Melanocyte of skin (primary cell): ENCODE measurements at places on chromosomes 7 and 10. TPM values are rescaled to one million over a fixed set of nuclear protein-coding genes. Genes with fewer than 3 reads are reported as not detected.

Gene OGDHL
- total RNA-seq: under 0.01 TPM in 2 replicates

Gene INA
- total RNA-seq: under 0.01 and 0.36 TPM in 2 replicates

Gene CPEB3
- 1.0 and 2.2 TPM in 2 replicates for total RNA-seq

Gene COL17A1
- total RNA-seq: under 0.01 and 0.62 TPM in 2 replicates

Gene GJD4
- total RNA-seq: not detected in 2 replicates

Gene ANKRD30A
- total RNA-seq: not detected in 2 replicates

Gene DLX5
- not detected in 2 replicates for total RNA-seq

Gene SPDYE8
- not detected in 2 replicates for total RNA-seq

Gene AKR1C8
- total RNA-seq: not detected in 2 replicates

Gene MACROH2A2
- total RNA-seq: 0.69 and 2.9 TPM in 2 replicates

Gene VCL
- total RNA-seq: 61.6 and 113 TPM in 2 replicates

Gene PHKG1
- under 0.01 and 2.2 TPM in 2 replicates for total RNA-seq

Gene NRAP
- under 0.01 TPM in 2 replicates for total RNA-seq

Gene ZNF282
- total RNA-seq: 18.2 and 23.3 TPM in 2 replicates

Gene GPR26
- total RNA-seq: not detected in 2 replicates

Gene PLXDC2
- 1.00 and 3.2 TPM in 2 replicates for total RNA-seq
